ENCODE measurements at places on chromosomes 12 and 14. TPM values are rescaled to one million over a fixed set of nuclear protein-coding genes. Genes with fewer than 3 reads are reported as not detected.

- no peak for DNase-seq
Observed at GRCh38 chr12:25249931-25250738, 594 bp downstream of the KRAS start.

DNA sequence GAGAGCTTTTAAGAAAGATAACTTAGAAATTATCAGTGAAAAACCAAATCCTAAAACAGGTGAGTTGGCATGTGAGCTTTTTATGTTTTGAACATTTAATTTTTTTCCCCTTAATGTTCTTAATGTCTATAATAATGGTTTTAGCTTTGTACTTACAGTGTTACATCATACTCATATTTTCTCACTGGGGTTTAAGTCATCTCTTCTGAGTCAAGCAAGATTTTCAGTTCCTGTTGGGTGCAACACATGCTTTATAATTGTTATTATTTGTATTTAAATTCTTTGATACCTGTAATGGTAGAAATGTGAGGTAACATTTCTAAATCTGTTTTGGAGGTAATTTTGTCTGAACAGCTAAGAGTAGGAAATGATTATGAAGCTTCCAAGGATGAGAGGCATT, 113.0 kb downstream of the PLEKHA5 start:
- DNase-seq = no peak

PIANP gene
- polyA plus RNA-seq = 6.3 TPM

DNA sequence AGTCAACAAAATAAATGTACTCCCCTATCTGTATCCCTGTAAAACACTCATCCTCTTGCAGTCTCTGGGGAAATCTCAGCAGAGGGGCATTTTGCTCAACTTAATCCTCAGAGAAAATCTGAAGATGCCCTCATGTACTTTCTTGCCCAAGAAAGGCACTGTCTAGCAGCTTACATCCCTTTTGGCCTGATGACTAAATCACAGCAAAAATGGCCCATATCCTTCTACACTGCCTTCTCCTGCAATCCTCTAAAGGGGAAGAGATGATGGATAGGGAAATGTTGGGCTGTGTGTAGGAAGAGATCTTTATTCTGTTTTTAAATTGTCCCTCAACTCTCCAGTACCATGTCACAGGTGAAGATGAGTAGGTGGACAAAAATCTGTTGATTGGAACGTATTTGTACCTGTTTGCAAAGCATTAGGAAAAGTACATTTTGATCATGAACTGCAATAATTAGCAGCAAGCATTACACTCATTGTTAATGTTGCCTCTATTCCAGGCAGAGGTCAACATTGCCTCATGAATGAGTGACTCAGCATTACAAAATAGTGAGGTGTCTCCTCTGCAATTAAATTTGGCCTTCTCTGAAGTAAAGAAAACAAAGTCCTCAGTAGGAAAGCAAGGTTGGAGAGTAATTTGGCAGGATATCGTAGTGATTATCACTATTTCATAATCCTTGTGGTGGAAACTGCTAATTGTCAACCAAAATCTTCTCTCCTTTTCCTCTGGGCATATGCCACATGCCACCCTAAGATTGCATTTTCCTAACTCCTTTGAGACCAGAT, 172.4 kb upstream of the CAND1 start:
- DNase-seq = no peak

DNA sequence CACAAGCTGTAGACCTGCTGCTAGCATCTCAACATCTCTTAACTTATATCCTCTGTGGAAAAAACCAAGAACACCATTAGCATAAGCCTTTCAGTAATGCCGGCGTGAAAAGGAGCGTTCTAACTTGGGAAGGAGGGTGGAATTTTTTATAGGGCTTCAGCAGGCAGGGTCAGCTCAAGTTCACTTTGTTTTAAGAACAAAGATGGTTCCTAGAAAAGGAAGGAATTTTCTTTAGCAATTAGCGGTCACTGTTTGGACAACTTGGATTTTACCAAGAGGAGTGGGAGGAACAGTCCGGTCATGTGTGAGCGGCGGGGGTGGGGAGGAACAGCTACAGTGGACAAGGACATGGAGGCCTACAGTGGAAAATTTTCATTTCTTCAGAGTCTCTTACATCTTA, 35.9 kb downstream of the BBS10 start:
- DNase-seq = no peak

GRCh38 chr12:29644536-29645162, 139.1 kb downstream of the TMTC1 start:
- DNase-seq = no peak

NKX2-1 gene
- polyA plus RNA-seq = not detected

DHRS2 gene
- polyA plus RNA-seq = 4.4 TPM

LRRC10 gene
- polyA plus RNA-seq = not detected

DNA sequence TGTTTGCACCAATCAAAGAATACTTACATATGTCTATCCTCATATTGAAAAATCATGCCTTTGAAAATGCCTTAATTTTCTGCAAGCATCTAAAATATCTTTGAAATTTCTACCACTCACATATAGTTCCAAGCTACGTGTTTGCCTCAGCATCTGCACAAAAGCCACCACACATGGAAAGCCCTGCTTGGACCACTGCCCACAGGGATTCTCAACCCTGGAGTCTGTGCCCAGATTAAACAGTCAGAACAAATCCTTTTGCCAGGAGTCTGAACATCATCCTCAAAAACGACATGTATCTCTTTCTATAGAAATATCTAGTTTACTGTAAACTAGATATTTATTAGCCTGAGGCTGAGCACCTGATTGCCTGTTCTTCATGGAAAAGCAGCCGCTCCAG, 32.6 kb downstream of the ARMH4 start:
- DNase-seq = no peak

GRCh38 chr12:69905801-69906200, 80.8 kb downstream of the MYRFL start:
- no peak for DNase-seq
